ENCODE measurements at places on chromosomes 6 and 20.

GRCh38 chr20:32513031-32513866, 71.9 kb downstream of the NOL4L start:
- no peaks in the 10 kb centered on the region for H3K27me3 ChIP-seq
- peak overlapping the region; percentile 49 for H3K4me3 ChIP-seq
- peaks cover 90% of the 10 kb centered on the region for H3K4me1 ChIP-seq
- H3K27ac ChIP-seq, result no peak overlapping the region
- H3K36me3 ChIP-seq, result peaks cover 24% of the 10 kb centered on the region

- no peaks in the 10 kb centered on the region for H3K4me1 ChIP-seq
- no peak for DNase-seq
- no peak overlapping the region for H3K27ac ChIP-seq
- H3K4me3 ChIP-seq, result no peak overlapping the region
These were observed 4.6 kb downstream of the EMILIN3 start for GRCh38 chr20:41361757-41362747.

DNA sequence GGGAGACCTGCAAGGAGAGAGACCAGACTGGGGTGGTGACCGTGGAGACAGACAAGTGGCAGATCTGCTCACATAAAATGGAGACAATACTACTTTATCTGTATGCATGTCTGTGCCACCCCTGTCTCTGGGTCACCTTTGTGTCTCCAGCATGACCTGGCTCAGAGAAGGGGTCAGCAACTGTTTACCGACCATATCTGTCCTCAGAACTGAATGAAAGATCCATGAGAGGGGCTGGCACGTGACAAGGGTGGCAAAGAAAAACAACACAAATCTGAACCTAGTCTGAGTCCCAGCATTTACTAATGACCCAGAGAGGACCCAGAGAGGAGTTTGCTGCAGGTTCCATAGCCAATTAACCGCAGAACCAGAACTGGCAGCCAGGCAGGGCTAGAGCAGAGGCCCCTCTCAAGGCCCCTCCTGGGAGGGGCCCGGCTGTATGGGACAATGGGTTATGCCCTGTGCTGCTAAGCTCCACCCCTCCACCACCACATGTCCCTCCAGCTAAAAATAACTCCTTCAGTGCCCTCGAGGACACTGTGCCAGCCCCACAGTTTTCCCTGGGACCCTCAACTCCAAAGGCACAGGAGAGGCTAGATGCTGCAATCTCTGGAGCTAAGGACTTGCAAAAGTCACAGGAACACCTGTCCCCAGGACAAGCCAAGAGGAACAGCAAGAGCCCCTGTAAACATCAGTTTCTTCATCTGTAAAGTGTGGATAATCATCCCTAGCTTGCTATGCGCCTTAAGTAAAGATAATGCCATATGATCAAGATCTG, 2.2 kb downstream of the AHCY start:
- no peak for DNase-seq
- H3K36me3 ChIP-seq, result no peaks in the 10 kb centered on the region
- no peaks in the 10 kb centered on the region for H3K27me3 ChIP-seq
- peaks cover 18% of the 10 kb centered on the region for H3K4me1 ChIP-seq
- H3K27ac ChIP-seq, result no peak overlapping the region

DNA sequence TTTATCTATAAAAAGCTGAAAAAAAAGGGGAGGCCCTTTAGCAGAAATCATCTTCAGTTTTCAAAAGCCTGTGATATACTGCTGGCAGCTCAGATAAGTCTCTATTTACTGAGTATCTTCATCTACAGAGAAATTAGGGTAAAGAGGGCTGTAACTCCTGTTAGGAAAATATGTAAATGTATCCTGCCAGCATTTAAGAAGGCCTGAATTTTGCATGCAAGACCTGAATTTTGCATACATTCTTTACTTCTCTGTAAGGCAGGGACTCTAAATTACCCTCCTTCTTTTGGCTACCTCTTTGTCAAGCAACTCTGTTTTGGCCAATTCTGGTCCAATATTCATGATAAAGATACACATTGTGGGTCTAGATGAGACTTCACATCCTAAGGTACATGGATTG, 150.6 kb upstream of the SPACA1 start:
- H3K4me3 ChIP-seq, result no peak overlapping the region
- H3K27ac ChIP-seq, result no peak overlapping the region
- H3K4me1 ChIP-seq, result no peaks in the 10 kb centered on the region

- no peaks in the 10 kb centered on the region for H3K4me1 ChIP-seq
- H3K27ac ChIP-seq, result no peak overlapping the region
- no peaks in the 10 kb centered on the region for H3K27me3 ChIP-seq
- no peak overlapping the region for H3K4me3 ChIP-seq
- no peaks in the 10 kb centered on the region for H3K36me3 ChIP-seq
These were observed 49.7 kb downstream of the DAAM2 start for GRCh38 chr6:39841923-39842322.

- no peak within 1 kb of the TSS for H3K27ac ChIP-seq
- H3K36me3 ChIP-seq, result no peaks in the 10 kb centered on the region
- no peak for DNase-seq
- no peak within 1 kb of the TSS for H3K4me3 ChIP-seq
These were observed at the start of gene FAXC for GRCh38 chr6:99349171-99350141. FAXC (minus strand) TSS chr6:99349674; CDS start chr6:99349372, 302 bp downstream.

DNA sequence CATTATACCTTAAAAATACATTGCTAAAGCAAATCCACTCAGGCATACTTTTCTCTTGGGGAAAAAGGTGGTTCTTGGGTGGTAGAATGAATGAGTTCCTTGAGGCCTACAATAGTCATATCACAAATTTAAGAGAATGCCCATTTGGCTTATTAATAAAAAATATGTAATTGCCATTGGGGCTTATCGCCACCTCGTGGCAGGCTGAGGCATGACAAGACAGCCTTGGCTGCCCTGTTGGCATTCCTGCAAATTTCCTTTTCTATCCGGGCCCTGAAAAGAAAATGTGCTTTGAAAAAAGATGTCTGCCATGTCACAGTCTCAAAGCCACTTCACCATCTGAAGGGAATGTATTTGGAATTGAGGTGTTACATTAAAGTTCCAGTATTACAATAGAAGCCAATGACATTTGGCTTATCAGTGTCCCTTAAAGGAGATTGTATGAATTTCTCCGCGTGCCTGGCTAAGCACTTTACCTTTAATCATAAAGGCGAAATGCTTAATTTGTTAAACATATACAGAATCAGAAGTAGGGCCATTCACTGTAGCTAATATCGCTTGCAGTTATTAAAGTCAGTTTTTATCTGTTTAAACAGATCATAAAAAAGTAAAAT, 188.3 kb upstream of the ZFP64 start:
- no peaks in the 10 kb centered on the region for H3K36me3 ChIP-seq
- H3K27me3 ChIP-seq, result no peaks in the 10 kb centered on the region
- H3K27ac ChIP-seq, result no peak overlapping the region

- H3K4me3 ChIP-seq, result no peak overlapping the region
- no peaks in the 10 kb centered on the region for H3K4me1 ChIP-seq
- H3K36me3 ChIP-seq, result no peaks in the 10 kb centered on the region
- no peak for DNase-seq
- no peak overlapping the region for H3K27ac ChIP-seq
These were observed 25.6 kb upstream of the ENPP4 start for GRCh38 chr6:46104209-46104608.

- DNase-seq, result no peak
- H3K27ac ChIP-seq, result no peak overlapping the region
- H3K4me3 ChIP-seq, result no peak overlapping the region
These were observed 374.5 kb downstream of the TAF4 start for GRCh38 chr20:61690993-61691838.

GRCh38 chr20:33839591-33839990, 28.4 kb downstream of the CHMP4B start:
- peaks cover 66% of the 10 kb centered on the region for H3K4me1 ChIP-seq
- no peak overlapping the region for H3K27ac ChIP-seq
- H3K36me3 ChIP-seq, result no peaks in the 10 kb centered on the region

DNA sequence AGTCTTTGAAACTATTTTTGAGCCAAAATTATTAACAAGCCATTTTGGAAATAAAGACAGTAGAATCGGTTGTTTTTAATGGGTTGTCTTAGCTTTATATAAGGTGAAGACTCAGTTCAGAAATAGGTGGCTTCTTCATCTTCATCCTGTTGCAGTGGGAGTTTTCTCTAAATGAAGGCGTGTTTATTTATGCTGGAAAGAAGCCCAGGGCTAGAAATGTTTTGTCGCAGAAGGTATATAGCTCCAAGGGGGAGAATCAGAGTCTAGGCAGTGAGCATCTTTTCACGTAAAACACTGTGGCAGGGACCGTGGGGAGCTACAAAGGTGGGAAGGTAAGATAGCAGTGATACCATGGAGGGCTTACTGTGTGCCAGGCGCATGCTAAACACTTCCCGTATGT, 34.3 kb downstream of the FARS2 start:
- no peak for DNase-seq
- H3K27ac ChIP-seq, result no peak overlapping the region
- no peaks in the 10 kb centered on the region for H3K4me1 ChIP-seq
- no peaks in the 10 kb centered on the region for H3K27me3 ChIP-seq
- no peak overlapping the region for H3K4me3 ChIP-seq

DNA sequence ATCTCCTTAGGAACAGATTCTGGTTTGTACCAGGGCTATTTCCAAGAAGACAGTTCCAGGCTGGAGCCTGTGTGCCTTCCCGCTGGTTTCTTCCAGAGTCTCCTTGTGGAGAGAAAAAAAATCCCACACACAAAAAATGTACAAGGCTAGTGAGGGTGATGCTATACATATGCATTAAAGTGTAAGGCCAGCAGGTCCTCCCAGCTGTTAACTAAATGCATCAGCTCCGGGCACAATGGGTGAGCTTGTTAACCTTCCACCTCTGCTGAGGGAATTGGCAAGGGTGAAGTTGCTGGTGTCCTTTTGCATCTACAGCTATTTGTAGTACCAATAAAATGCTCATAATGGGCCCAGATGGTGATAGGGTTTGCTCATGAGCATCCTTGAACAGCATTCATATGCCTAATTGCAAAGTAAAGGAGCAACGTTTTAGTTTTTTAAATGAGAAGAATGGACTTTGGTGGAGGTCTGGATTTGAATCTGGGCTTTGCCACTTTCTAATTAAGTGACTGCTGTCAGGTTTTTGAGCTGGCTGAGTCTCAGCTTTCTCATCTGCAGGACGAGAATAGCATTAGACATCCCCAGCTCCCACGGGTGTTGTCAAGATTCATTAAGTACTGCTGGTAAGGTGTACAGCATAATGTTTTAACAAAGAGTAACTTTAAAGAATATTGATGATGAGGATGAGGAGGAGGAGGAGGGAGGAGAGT, 361.8 kb downstream of the QKI start:
- H3K4me3 ChIP-seq, result no peak overlapping the region
- no peak for DNase-seq
- no peaks in the 10 kb centered on the region for H3K4me1 ChIP-seq
- H3K36me3 ChIP-seq, result no peaks in the 10 kb centered on the region
- no peaks in the 10 kb centered on the region for H3K27me3 ChIP-seq

- no peaks in the 10 kb centered on the region for H3K27me3 ChIP-seq
- no peak overlapping the region for H3K27ac ChIP-seq
- no peaks in the 10 kb centered on the region for H3K36me3 ChIP-seq
- peaks cover 3% of the 10 kb centered on the region for H3K4me1 ChIP-seq
- no peak overlapping the region for H3K4me3 ChIP-seq
- peak; percentile 64 for DNase-seq
These were observed 18.3 kb downstream of the CAPN11 start for GRCh38 chr6:44176762-44177509.

DNA sequence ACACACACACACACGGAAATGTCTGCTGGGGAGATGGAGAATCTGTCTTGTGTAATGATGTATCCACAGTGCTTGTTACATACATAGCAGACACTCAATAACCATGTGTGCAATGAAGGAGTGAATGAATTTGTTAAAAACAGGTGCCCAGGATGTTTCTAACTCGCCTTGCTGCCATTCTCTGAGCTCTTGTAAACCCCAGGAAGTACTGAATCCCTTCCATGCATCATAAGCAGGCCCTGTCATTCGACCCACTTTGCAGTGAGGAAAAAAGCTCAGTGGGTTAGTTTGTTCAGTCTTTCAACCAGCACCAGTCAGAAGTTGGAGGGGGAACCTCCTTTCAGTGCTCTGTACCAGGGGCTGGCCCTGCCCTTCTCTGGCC, 1.4 kb upstream of the KCNK5 start:
- H3K27me3 ChIP-seq, result no peaks in the 10 kb centered on the region
- H3K27ac ChIP-seq, result no peak overlapping the region
- peaks cover 33% of the 10 kb centered on the region for H3K4me1 ChIP-seq

- H3K4me3 ChIP-seq, result peak overlapping the region; percentile 58
- peak; percentile 19 for DNase-seq
- H3K27me3 ChIP-seq, result peaks cover 15% of the 10 kb centered on the region
- H3K4me1 ChIP-seq, result peaks cover 12% of the 10 kb centered on the region
- no peak overlapping the region for H3K27ac ChIP-seq
- no peaks in the 10 kb centered on the region for H3K36me3 ChIP-seq
These were observed 493 bp downstream of the CRYBG1 start for GRCh38 chr6:106360989-106361430.

DNA sequence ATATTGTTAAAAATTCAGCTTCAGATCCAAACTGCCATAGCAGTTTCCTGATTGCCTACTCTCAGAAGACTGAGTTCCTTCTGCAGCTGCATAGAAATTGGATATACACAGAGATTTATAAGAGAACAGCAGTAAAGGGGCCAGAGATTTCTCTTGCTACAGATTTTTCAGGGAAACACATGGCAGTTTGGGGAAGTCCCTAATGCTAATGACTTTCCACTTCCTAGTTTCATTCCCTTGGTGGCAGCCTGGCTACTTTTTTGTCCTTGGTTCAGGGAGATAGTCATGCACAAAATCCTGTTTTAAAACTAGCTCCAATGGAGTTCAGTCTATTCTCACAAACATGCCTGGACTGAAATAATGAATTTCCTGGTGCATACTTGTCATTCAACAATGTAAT, 125.3 kb upstream of the PLCB4 start:
- H3K27ac ChIP-seq, result no peak overlapping the region
- DNase-seq, result no peak
- H3K4me3 ChIP-seq, result no peak overlapping the region
- H3K4me1 ChIP-seq, result no peaks in the 10 kb centered on the region
- H3K36me3 ChIP-seq, result no peaks in the 10 kb centered on the region

GRCh38 chr20:39130627-39131026, 168.5 kb downstream of the DHX35 start:
- no peaks in the 10 kb centered on the region for H3K4me1 ChIP-seq

DNA sequence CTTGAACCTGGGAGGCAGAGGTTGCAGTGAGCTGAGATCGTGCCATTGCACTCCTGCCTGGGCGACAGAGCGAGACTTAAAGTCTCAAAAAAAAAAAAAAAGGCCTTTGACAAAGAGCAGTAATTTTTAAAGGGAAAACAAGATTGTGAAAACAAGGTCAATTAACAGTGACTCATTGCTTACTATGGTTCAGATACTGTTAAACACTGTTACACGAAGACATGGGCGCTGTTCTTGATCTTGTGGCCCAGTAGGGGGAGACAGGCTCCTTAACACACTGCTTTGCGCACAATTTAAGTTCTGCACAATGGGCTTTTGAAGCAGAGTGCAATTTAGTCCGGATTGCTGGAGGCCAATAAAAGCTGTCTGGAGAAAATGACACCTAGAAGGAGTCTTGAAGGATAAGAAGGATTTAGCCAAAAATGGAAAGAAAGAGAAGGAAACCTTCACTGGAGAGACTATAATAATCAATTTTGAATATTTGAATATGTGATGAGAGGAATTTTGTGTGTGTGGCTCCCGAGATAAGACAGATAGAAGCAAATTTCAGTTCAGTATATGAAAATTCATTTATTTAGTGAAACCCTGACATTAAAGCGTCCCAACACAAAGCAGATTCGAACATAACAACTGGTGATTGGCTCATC, 6.0 kb upstream of the LATS1 start:
- H3K4me3 ChIP-seq, result no peak overlapping the region
- no peaks in the 10 kb centered on the region for H3K27me3 ChIP-seq
- peak; percentile 58 for DNase-seq
- no peak overlapping the region for H3K27ac ChIP-seq
- no peaks in the 10 kb centered on the region for H3K36me3 ChIP-seq

All from CD8-positive, alpha-beta memory T cell (primary cell).